ENCODE measurements at places on chromosomes 4 and X.

DNA sequence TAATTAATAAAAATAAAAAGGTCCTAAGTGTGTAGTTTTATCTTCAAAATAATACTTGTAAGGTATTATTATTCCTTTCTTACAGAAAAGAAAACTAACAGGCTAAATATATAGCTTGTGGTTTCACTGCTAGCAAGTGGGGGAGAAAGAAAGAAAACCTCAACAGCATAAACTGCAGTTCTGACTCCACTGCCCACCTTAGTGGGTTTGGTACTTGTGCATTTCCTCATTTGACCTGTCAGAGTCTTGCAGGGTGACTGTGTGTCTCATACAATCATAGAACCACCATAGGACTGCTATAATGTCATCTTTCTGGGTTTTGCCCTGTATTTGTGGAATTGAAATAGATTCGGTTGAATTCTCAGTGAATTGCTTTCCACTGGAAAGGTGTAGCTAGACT lies 94.7 kb upstream of the PUDP start:
- no peak for DNase-seq

DNA sequence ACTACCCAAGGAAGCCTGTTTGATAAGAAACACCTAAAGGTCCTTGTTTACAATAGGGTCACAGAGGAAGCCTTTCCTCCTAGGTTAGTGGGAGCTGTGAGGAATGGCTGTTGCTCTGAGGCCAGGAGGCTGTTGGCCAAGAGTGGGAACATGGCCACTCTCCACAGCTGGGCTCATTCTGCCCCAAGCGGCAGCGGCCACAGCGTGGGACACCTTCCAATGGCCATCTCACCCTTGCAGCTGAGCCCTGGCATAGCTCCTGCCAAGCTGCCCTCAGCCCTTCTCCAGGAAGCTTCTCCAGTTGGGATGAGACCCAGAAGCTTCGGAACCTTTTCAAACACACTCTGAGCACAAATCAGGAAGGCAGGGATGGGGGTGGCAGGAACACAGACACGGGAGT lies 111.8 kb upstream of the MAP3K15 start:
- no peak for DNase-seq

- no peak for DNase-seq
Measured at GRCh38 chr4:89482926-89483595, 175.5 kb upstream of the GPRIN3 start.

DNA sequence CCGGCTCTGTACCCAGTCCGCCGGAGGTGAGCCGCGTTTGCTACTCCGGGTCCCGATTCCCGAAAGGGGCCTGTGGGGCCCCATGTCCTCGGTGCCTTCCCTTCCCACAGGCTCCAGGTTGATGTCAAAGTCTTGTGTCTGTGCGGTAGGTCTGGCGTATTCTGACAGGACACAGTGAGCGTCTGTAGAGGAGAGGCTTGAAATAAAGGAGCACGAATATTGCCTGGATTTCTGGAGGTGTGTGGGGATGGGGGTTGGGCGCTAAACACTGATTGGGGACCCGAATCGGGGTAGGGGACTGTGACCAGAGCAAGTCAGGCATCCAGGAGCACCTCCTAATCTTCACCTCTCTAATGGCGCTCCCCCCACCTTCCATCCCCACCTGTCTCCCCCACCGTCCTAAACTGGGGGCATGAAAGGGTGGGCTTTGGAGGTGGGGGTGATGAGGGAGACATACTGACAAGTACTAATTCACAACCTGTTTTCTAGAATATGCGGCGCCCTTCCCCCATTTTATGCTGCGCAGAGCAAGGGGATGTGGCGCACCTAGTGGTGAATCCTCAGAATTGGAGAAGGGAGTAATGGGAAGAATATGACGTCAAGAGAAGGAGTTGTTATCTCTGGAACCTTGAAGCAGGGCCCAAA lies 855 bp downstream of the GPRASP2 start:
- no peak for DNase-seq

- DNase-seq, result no peak
Measured at GRCh38 chrX:39669668-39670067, 428.1 kb downstream of the BCOR start.

GRCh38 chr4:38101563-38101962 lies 141.4 kb downstream of the PTTG2 start:
- DNase-seq, result no peak

DNA sequence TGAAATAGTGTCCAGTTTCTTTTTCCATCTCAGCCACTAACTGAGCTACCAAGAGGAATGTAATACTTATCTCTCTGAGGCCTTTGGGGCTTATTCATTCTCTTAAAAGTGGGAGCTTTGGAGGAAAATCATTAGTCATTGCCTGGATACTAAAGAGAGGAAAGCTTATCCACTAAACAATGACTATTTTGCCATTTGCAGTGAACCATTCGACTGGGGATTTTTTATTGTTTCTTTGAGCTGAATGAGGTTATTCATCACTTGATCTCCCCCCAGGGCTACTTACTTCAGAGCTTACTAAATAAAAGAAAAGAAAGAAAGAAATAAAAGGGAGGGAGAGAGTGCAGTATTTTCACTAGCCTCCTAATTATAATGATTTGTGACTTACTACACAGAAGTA lies 1329.5 kb upstream of the TENM3 start:
- no peak for DNase-seq

- DNase-seq, result peak; percentile 88
Measured at GRCh38 chr4:138204507-138204906, 37.6 kb downstream of the SLC7A11 start.

GRCh38 chr4:36046026-36046425 lies 198.3 kb downstream of the ARAP2 start:
- no peak for DNase-seq

GRCh38 chr4:168197926-168198325 lies 105.6 kb downstream of the ANXA10 start:
- no peak for DNase-seq

GRCh38 chr4:69831646-69832325 lies 28.2 kb downstream of the SULT1E1 start:
- DNase-seq, result no peak

DNA sequence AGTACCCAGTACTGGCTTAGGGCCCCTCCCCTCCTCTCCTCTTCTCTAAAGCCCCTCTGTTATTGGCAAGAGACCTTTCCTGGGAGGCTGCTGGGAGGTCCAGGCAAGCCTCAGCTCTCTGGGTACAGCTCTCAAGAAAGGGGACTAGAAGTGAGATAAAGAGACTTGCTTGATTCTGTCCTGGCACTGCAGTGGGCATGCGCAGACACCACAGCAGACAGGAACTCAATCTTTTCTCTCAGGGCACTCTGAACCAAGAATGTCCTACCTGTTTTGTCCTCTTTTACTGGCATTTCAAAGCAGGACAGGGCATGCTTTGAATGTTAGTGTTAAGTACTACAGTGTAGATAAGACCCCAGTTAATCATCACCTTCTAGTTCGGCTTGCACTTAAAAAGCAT lies 74.9 kb downstream of the NYX start:
- DNase-seq, result no peak

DNA sequence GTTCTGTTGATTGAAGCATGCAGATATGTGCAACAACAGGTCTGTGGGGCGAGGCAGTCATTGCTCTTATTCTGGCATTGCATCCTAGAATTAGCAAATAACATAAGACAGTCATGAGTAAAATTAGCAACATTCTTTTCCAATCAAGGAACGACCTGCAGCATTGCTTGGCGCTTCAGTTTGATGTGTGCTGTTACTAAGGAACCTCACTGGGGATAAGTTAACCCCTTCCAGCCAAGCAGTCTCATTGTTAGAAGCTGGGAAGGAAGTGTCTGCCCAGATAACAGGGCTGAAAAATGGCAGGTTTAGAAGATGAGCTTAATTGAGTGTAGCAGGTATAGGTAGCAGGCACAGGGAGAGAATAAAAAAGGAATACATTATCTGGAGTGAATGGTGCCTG lies 55.4 kb downstream of the RBM46 start:
- no peak for DNase-seq

DNA sequence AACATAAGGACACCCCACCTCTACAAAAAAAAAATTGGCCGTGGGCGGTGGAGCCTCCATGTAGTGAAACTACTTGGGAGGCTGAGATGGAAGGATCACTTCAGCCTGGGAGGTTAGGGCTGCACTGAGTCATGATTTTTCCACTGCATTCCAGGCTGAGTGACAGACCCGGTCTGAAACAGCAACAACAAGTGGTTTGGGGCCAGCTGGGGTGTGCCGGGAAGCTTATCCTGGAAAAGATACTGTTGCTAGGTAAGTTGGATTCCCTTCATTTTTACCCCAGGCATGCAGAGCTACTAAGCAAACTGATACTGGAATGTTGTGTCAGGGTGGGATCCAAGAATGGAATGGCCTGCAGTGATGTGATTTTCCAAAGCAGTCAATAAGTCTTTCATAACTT lies 57.0 kb downstream of the XAGE2 start:
- DNase-seq, result no peak

GRCh38 chrX:34764852-34765361 lies 107.8 kb upstream of the TMEM47 start:
- no peak for DNase-seq

GRCh38 chr4:7210824-7211223 lies 18.5 kb downstream of the SORCS2 start:
- no peak for DNase-seq

- DNase-seq, result no peak
Measured at GRCh38 chrX:18149454-18149853, 71.2 kb downstream of the BEND2 start.

GRCh38 chrX:39384996-39385395 lies 583.7 kb downstream of the MID1IP1 start:
- no peak for DNase-seq

DNA sequence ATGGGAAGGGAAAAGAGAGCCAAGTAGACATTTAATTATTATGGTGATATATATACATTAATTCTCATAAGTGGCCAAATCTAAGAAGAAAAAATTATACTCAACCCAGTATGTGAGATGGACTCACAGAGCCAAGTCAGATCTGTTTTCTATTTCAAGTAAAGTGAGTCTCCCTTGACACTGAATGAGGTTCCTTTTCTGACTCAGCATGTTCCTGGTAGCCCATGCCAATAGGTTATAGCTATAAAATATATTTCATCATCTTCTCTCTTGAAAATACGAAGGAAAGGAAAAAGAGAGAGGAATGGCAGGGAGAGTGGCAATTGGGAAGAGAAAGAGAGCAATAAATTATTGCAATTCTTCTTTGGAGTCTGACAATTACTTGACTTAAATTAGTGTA lies 68.8 kb upstream of the GRIA2 start:
- no peak for DNase-seq

DNA sequence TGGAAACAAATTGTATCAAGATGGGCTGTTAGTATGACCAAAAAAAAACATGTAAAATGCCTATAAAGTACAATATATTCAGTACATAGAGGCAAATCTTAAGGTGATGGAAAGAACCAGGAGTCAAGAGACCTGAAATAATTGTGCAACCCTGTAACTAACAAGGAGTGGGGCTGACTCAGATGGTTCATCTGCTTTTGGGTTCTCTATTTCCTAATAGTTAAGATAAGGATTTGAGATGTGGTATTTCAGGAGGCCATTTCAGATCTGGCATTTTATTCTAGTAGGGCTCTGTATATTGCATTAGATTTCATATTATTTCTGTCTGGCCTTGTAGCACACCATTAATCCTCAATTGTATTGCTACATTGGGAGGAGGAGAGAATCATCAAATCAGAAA lies 268.4 kb downstream of the HS3ST1 start:
- DNase-seq, result no peak

GRCh38 chr4:81392164-81392563 lies 79.5 kb downstream of the RASGEF1B start:
- no peak for DNase-seq

DNA sequence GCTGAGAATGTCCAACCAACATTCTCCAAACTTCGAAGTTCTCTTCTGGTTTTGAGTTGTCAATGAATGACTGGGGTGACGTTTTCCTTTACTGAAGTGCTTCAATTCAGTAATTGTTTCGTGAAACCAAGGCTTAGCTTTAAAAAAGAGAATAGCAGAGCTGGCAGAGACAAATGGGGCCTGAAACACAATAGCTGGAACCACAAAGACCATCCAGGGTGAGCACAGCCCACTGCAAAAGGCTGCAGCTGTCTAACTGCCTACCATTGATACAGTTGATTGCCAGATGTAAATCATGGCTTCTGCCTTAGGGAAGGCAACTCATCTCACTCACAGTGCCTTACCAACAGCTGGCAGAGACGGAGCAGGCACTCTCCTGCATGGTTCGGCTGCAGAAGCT lies 78.7 kb upstream of the ZNF518B start:
- no peak for DNase-seq

GRCh38 chr4:186192066-186192612 lies 772 bp downstream of the CYP4V2 start:
- DNase-seq, result no peak

DNA sequence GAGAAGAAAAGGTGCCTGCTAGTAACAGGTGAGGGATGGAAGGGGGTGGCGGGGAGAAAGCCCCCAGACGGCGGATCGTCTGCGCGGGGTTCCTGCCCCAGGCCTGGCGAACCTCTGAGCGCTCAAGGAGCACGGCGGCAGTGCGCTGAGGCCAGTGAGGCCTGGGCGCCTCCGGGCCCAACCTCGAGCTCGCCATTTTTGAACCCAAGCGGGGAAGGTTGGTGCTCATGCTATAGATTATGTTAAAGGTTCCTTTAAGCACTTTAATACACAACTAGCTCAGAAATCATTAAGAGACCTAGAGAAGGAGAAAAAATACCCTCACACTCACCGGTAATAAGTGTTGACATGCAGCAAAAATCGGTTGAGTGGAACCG lies 7.9 kb downstream of the PITX2 start:
- DNase-seq, result no peak

GRCh38 chr4:109820563-109820962 lies 5.0 kb downstream of the GAR1 start:
- no peak for DNase-seq

- no peak for DNase-seq
Measured at GRCh38 chr4:41635441-41635840, 97.5 kb downstream of the LIMCH1 start.
